ENCODE measurements at places on chromosomes 3 and 15.

- no peak for DNase-seq
Observed at GRCh38 chr15:88832820-88833730, 29.8 kb downstream of the ACAN start.

DNA sequence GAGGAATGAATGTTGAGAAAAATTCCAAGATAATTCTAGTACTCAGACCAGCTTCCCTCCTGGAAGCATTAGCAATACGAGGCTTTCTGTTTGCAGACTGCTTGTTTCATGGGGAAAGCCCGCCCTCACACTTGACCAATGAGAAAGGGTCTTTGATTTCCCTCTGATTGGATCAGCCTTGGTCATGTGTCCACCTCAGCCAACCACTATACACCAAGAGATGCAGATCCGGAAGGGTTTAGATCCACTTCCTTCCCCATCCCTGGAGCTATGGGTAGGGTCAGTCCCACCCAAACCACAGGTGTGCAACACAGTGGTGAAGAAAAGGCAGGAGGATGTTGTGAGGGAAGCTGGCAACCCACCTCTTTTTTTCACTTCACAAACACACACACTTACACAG is 154.7 kb downstream of the SV2B start:
- no peak for DNase-seq

- DNase-seq, result no peak
Observed at GRCh38 chr15:68432441-68433064, 590 bp upstream of the ITGA11 start.

DNA sequence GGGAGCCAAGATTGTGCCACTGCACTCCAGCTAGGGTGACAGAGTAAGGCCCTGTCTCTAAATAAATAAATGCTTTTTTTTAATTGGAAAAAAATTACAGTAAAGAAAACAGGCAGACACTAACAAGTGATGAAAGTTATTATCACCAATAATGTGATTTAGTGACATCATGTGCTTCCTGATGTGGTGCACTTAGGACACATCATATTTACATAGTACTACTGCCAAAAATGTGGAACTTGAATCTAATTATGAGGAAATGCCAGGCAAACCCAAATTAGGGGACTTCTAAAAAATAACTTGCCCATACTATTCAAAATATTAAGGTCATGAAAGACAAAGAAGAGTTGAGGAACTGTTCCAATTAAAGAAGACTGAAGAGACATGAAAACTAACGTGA is 30.8 kb downstream of the MAP4 start:
- DNase-seq, result no peak

- DNase-seq, result peak; percentile 36
Observed at GRCh38 chr3:140736863-140737460, 59.1 kb downstream of the TRIM42 start.

All from mammary epithelial cell (primary cell).